H54 (cell line): ENCODE measurements at places on chromosomes 16 and 17.

GRCh38 chr17:2138761-2139160, 83.9 kb downstream of the HIC1 start:
- DNase-seq: no peak

DNA sequence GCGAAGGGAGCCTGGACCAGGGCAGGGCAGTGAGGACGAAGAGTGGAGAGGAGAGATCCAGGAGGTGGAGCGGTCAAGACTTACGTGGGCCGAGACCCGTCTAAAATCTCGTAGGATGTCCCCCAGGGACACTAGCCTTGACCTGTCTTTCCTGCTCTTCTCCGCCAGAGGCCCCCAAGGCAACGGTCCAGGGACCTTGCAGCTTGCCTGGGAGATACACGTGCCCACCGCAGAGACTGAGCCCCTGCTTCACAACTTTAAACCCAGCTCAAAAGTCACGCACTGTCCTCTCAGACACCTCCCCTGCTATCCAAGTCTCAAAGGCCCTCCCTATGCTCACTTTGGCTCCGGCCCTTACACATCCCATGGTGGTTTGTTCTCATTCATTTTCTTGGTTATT, 9.4 kb downstream of the TIGD7 start:
- no peak for DNase-seq

DNA sequence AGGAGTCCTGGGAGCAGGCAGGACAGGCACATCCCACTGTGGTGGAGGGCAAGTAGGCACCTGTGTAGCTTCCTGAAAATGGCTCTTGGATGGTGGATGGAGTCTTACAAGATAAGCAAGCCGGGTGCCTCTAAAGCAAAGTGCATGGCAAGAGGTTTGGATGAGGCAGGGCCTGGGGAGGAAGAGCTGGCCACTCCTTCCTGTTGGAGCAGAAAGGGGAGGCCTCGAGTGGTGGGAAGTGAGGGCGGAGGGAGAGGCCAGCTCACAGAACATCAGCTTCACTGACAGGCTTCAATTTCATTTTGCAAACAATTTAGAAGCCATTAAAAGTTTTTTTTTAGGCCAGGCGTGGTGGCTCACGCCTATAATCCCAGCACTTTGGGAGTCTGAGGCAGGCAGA, 31.0 kb downstream of the CD300A start:
- no peak for DNase-seq

DNA sequence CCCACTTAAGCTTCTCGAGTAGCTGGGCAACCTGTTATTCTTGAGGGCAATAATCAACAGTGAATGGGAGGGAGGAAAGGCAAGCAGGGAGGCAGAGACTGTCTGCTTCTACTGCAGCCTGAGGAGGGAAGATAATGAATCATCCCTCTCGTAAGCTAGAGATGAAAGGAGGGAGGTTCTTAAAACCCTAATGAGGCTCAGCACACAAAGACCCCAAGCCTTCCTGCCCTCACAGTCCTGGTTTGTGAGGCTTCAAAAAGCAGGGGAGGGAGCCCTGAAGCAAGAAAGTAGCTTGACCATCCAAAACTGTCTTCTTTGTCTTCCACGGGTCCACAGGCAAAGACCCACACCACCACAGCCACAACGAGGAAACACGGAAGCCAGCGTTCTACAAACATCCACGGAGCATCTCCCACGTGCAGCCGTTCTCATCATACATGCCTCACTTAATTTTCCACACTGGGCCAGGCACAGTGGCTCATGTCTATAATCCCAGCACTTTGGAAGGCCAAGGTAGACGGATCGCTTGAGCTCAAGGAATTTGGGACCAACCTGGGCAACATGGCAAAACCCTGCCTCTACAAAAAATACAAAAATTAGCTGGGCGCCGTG, 1.8 kb downstream of the PIK3R5 start:
- no peak for DNase-seq

DNA sequence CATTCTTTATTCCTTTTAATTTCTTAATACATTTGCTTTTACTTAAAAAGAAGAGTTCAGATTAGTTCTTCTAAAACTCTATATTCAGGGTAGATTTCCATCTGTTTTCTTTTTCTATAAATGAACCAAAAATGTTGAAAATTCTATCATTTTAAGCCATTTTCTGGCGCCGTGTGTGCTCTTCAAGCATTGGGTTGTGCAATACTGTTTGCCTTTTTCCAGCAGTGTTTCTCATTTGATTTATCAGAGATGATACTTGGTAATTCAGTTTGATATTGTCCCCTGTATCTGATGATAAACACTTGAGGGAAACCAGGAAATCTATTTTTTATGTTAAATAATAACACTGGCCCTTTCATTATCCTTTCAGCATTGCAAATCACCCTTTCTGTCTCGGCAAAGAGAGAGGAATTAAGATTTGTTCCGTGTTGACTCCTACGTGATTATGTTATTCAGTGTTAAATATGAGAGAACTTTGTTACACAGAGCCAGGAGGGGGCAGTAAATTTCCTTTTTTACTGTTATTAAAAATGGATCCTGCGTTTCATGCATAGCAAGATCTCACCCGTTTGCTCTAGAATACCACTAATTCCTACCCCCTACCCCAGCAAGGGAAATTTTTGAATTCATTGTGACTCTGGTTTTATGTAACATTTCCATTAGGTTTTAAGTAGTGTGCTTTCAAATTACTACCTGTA, 606.9 kb upstream of the RBFOX1 start:
- DNase-seq: no peak
